ENCODE measurements at places on chromosomes 5 and 9.

GRCh38 chr5:98364549-98364948 lies 408.9 kb upstream of the RGMB start:
- DNase-seq: no peak

DNA sequence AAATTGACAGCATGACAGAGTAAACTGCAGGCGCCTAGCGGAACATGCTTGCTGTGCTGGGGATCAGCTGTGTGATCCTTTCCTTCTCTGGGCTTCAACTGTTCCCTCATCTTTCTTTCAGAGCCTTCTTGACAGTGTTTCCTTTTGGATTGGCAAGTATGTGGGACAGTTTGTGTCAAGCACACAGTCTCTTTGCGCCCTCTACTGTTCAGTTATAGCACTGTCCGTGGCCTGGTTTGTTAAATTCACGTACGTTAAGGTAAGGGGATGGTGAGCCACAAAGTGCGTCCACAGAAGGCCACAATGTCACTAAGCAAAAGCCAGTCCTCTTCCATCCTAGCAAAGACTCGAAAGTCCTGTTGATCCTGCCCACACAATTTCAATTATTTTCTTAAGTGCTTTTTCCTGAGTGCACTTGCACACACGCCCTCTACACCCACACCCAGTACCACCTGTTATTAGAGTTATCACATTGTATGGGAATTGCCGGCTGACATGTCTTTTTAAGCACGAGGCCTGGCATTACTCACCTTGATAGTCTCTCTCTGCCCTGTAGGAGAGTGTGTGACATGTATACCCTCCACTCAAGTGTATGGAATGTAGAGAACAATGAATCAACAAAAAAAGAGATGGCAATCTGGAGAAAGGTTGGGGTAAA lies 22.5 kb upstream of the PTPN3 start:
- peak; percentile 70 for DNase-seq

- no peak for DNase-seq
These were observed 117.5 kb upstream of the BOD1 start for GRCh38 chr5:173733831-173734501.

DNA sequence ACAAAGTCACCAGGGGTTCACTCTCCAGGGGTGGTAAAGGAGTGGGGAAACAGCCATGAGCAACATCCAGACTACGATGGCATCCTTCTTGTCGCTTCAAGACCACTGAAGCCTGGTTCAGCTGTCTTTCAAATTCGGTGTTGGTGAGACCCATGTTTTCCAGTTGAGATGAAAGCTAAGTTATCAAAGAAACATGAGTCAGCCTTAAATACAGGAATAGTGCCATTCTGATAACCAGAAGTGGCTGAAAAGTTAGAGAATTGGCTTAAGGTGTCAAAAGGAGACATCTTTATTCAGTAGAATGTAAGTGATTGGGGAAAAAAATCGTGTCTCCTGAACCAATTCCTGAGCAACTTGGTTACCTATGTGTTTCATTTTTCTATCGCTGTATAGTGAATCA lies 7.0 kb upstream of the CARD19 start:
- no peak for DNase-seq

- DNase-seq: no peak
These were observed 56.1 kb downstream of the FGF18 start for GRCh38 chr5:171475596-171475995.

GRCh38 chr5:87099968-87100367 lies 167.7 kb upstream of the RASA1 start:
- no peak for DNase-seq

All from DMS153 (cell line).